Stimulated activated CD8-positive, alpha-beta memory T cell treated with anti-CD3 and anti-CD28 coated beads, Interleukin-4, amount 100 ng/mL, for 1 hour (primary cell): ENCODE measurements at places on chromosomes 11 and 22.

GRCh38 chr11:18064450-18065054, 18.5 kb upstream of the TPH1 start:
- no peak for DNase-seq

- no peak for DNase-seq
These were observed 17.7 kb downstream of the LRP5 start for GRCh38 chr11:68329978-68330699.

DNA sequence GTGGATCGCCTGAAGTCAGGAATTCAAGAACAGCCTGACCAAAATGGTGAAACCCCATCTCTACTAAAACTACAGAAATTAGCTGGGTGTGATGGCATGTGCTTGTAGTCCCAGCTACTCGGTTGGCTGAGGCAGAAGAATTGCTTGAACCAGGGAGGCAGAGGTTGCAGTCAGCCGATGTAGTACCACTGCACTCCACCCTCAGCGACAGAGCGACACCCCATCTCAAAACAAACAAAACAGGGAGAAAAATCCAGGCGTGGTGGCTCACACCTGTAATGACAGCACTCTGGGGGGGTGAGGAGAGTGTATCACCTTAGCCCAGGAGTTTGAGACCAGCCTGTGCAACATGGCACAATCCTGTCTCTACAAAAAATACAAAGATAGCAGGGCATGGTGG, 802.3 kb upstream of the ARHGAP42 start:
- no peak for DNase-seq

DNA sequence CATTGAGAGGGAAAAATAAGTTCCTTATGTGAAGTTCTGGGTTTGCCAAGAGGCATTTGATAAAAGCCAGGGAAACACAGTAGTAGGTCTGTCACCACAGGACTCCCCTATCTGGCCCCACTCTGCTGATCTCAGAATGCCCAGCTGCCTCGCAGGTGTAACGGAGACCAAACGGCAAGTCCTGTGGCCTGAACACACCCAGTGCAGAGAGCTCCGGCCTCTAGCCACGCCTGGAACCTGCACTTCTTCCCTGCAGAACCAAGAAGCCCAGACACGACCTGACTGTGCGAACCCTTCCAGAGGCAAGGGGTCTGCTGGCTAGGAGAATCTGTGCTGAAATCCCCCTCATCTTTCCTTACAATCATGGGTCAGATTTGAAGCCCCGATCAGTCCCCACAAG, 432.8 kb upstream of the B3GAT1 start:
- DNase-seq, result no peak

GRCh38 chr22:43401233-43401632, 10.6 kb upstream of the MPPED1 start:
- DNase-seq, result no peak

DNA sequence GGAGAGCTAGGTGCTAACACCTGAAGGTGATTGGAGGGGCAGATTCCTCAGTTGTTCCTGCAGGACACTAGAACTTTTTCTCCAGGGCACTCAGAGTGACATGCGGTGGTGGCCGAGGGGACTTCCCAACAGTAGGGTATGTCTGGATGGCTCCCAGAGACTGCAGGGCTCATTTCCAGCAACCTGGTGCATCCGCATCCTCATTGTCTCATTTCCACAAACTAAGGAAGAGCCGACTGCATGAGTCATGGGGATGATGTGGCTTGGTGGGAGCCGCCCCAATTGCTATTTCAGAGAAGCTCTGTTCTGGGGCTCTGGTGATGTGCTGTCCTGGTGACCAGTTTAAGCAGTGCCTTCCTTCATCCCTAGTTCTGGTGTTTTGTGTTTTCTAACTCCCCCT, 2.8 kb upstream of the ROBO4 start:
- DNase-seq, result no peak

- no peak for DNase-seq
These were observed 494.7 kb downstream of the BUD13 start for GRCh38 chr11:116278076-116278475.

- no peak for DNase-seq
These were observed 9.6 kb downstream of the ADM start for GRCh38 chr11:10314199-10315072.

- DNase-seq, result no peak
These were observed 18.5 kb downstream of the MGAT3 start for GRCh38 chr22:39475337-39475736.

GRCh38 chr22:37185646-37186227, 2.3 kb downstream of the C1QTNF6 start:
- no peak for DNase-seq

DNA sequence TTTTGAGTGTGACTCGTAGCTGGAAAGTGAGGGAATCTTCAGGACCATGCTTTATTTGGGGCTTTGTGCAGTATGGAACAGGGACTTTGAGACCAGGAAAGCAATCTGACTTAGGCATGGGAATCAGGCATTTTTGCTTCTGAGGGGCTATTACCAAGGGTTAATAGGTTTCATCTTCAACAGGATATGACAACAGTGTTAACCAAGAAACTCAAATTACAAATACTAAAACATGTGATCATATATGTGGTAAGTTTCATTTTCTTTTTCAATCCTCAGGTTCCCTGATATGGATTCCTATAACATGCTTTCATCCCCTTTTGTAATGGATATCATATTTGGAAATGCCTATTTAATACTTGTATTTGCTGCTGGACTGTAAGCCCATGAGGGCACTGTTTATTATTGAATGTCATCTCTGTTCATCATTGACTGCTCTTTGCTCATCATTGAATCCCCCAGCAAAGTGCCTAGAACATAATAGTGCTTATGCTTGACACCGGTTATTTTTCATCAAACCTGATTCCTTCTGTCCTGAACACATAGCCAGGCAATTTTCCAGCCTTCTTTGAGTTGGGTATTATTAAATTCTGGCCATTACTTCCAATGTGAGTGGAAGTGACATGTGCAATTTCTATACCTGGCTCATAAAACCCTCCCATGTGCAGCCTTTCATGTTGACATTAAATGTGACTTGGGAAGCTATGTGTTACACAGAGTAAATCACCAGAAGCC, 11.0 kb downstream of the OR51E1 start:
- DNase-seq, result no peak

DNA sequence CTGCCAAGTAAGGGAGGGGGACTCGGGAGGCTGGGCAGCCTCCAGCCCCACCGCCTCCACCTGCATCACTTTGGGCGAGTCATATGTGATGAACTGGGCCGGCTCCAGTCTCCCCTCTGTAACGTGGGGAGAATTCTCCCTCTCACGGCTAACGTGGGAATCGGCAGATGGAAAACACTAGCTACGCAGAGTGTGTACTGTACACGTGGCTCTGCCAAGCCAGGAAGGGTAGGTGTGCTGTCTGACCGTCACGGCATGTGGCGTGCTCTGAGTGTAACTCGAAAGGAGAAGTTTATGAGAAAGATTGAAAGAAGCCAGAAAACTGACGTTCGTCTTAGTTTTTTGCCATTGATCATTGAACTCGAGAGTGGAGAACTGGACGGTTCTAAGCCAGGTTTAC, 13.7 kb downstream of the TRMU start:
- no peak for DNase-seq

DNA sequence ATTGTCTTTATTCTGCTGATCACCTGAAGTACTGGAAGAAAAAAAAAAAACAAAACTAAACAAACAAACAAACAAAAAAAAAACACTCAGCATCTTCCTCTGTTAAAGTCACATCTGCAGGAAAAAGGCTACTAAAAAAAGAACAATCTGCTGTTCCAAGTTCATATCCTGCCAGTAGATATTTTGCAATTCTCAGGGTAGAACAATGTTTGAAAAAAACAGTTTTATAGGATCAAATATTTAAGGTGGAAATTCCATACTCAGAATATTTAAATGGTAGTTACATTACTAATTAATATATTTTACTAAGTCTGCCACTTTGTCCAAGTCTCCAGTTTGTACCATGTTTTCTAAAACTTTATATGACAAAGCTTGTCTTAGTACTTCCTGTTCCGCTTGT, 175.2 kb downstream of the SBF2 start:
- DNase-seq, result no peak

- no peak for DNase-seq
These were observed 2.0 kb upstream of the ROBO3 start for GRCh38 chr11:124863137-124863825.

DNA sequence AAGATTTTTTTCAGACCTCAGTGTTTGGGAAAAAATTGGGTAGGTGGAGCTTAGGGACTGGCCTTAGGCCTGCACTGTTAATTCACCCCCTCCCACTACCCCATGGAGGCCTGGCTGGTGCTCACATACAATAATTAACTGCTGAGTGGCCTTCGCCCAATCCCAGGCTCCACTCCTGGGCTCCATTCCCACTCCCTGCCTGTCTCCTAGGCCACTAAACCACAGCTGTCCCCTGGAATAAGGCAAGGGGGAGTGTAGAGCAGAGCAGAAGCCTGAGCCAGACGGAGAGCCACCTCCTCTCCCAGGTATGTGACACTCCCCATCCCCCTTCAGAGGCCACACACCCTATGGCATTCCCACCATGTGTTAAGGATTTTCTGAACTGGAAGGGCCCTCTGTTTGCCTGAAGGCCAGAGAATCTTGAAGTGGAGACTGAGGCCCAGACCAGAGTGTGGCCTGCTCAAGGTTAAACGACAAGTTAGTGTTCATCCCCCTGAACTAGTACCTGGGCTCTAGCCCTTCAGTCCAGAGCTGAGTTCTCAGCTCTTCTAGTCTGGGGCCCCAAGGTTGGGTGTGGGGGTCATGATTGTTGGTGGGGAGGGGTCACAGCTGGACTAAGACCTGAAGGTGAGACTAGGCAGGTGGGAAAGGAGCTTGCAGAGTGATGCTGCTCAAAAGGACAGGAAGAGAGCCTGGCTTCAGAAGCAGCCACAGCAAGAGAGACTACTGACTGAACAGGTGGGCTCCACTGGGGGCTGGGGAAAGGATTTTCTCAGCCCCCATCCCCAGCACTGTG, 2.3 kb upstream of the FOLR1 start:
- no peak for DNase-seq

GRCh38 chr11:32353884-32354283, 81.5 kb downstream of the WT1 start:
- DNase-seq, result no peak

- DNase-seq, result no peak
These were observed 19.6 kb downstream of the CD5 start for GRCh38 chr11:61121917-61122316.

DNA sequence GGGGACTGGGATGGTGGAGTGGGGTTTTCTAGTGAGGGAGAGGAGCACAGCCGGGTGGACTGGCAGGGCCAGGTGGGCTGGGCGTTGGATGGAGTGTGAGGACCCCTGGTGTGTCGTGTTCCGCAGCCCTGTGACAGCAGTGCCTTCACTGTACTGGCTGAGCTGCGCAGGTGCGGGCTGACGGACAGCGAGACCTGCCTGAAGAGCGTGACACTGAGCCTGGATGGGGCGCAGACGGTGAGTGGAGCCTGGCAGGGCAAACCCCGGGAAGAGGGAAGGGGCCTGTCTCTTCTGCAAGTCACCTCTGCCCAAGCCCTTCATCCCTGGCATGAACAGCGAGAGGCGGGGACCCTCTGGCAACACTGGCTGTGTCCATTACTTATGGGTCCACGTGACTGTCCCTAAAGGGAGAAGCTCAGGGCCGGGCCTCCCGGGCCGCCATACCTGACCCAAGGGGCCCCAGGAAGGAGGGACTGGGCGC, 10.0 kb downstream of the MUC5AC start:
- no peak for DNase-seq

DNA sequence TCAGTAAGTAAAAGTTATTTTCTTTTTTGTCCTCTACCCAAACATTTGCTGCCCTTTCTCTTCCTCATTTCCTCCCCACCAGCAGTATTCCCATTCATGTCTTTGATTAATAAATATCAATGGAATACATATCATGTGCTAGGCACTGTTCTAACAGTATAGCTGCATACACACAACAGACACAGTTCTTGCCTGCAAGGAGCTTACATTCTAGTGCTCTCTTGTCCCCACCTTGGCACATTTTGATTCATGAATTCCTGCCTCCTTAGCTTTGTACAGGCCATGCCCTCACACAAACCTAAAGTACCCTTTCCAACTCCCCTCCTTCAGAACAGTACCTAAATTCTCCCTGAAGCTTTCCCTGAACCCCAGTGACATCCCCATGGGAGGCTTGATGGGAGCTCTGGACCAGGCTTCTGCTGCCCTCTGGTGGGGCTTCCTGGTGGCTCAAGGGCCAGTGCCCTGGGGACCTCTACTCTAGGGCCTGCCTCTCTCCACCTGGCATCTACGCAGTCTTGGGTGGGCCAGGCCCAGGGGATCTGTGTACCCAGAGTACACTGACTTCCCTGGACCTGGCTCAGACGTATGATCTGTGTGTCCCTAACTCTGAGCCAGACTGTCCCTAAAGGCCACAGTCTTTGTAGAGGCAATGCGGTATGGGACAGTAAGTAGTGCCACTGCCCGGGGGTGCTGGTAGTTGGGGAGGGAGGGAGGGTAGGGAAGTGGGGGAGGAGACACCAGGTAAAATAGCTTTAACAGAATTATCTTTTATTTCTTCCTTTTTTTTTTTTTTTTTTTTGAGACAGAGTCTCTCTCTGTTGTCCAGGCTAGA, 14.1 kb downstream of the RPS13 start:
- DNase-seq, result no peak

GRCh38 chr11:15144347-15144746, 29.6 kb downstream of the INSC start:
- no peak for DNase-seq

GRCh38 chr11:68066742-68067141, 27.9 kb downstream of the TCIRG1 start:
- DNase-seq, result no peak

GRCh38 chr11:5288108-5288905, 13.4 kb downstream of the OR51B4 start:
- DNase-seq, result no peak

- no peak for DNase-seq
These were observed 53.3 kb downstream of the NTM start for GRCh38 chr11:131423688-131424087.

- no peak for DNase-seq
These were observed 2.1 kb downstream of the NECTIN1 start for GRCh38 chr11:119726585-119727522.

DNA sequence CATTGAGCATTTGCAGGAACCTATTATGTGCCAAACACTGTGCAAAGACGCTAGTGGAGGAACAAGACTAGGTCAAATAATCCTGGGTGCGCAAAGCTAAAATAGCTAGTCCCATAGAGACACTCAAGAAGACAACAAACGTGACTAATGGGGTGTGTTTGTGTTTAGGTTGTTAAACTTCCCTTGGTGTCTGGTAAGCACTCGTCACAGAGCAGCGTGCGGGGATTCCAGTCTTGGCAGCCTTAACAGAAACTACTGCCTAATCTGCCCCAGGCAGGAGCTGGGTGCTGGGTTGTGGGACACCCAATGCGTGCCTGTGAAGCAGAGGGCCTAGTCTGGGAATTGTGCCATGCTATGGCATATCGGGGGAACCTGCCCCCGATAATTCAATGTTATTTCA, 10.8 kb upstream of the CALCB start:
- no peak for DNase-seq

GRCh38 chr22:45526281-45526680, 23.6 kb downstream of the FBLN1 start:
- no peak for DNase-seq

DNA sequence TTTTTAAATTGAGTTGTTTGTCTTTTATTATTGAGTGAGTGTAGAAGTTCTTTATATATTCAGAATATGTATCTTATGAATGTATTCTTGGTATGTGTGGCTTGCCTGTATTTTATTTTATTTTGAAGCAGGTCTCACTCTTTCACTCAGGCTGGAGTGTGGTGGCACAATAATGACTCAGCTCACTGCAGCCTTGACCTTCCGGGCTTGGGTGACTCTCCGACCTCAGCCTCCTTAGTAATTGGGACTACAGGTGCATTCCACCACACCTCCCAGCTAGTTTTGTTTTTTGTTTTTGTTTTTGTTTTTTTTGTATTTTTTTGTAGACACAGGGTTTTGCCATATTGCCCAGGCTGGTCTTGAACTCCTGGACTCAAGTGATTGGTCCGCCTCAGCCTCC, 24.5 kb upstream of the MPPED2 start:
- DNase-seq, result no peak
